ENCODE measurements at places on chromosomes 12 and 14.

DNA sequence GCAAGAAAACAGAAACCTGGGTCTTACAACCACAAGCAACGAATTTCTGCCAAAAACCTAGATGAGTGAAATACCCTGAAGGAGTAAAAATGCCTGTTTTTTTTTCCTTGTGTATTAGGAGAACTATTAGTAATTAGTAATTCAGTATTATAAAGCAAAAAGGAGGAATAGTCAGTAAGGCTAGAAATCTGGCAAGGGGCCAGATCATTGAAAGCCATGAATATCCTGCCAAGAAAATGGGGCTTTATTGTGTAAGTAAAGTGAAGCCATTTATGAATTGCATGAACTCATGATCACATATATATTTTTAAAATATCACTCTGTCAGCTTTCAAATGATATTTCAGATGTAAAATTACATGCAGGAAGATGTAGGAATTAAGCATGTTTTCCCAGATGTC is 57.9 kb downstream of the TXNDC16 start:
- no peak for DNase-seq

- DNase-seq, result no peak
These were observed 40.8 kb downstream of the SPATA7 start for GRCh38 chr14:88426271-88426670.

- DNase-seq, result no peak
These were observed 4.5 kb upstream of the HOXC4 start for GRCh38 chr12:54049108-54049507.

DNA sequence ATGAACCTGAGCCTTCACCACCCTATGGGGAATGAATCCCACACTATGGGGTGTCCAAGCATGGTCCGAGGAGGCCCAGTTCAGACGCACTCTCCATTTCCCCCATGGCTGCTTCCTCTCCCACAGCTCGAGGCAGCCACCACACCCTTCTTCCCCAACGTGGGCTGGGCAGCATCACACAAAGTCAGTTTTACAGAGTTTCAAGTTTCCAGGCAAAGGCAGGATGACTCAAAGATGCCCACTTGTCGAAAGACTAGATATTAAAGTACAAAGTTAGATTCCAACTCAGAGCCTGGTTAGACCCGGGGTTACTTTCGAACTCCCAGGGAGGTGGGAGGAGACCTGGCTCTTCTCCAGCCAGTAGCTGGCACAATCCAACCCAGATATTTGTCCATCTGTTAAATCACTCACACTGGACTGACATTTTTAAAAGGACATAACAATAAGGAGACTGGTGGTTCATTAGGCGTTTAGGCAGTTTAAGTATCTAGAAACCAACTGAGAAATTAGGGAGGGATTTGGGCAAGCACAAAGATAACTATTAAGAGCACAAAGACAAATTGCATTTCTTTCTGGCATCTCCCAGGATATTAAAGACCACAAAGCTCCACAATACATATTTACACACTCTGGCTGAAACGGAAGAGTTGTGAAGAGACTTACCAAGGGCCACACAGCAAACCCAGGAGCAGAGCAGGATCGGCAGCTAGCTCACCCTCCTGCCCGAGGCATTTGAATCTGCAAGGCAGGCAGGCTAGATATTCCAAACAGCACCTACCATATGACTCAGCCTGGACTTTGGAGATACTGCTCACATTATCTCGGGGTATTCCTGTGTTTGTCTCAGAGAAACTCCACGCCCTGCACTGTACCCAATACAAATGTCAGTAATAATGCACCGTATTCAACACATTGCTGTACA is 34.8 kb downstream of the TMCC3 start:
- no peak for DNase-seq

GRCh38 chr14:99430491-99430890 is 50.2 kb downstream of the SETD3 start:
- peak; percentile 55 for DNase-seq

GRCh38 chr12:86367137-86367536 is 110.9 kb upstream of the MGAT4C start:
- no peak for DNase-seq

GRCh38 chr12:30012816-30013450 is 229.2 kb upstream of the TMTC1 start:
- no peak for DNase-seq

- DNase-seq, result no peak
These were observed 507 bp downstream of the SPTSSA start for GRCh38 chr14:34461334-34462131.

- DNase-seq, result peak; percentile 68
These were observed 11.1 kb downstream of the BCL11B start for GRCh38 chr14:99260587-99261551.

DNA sequence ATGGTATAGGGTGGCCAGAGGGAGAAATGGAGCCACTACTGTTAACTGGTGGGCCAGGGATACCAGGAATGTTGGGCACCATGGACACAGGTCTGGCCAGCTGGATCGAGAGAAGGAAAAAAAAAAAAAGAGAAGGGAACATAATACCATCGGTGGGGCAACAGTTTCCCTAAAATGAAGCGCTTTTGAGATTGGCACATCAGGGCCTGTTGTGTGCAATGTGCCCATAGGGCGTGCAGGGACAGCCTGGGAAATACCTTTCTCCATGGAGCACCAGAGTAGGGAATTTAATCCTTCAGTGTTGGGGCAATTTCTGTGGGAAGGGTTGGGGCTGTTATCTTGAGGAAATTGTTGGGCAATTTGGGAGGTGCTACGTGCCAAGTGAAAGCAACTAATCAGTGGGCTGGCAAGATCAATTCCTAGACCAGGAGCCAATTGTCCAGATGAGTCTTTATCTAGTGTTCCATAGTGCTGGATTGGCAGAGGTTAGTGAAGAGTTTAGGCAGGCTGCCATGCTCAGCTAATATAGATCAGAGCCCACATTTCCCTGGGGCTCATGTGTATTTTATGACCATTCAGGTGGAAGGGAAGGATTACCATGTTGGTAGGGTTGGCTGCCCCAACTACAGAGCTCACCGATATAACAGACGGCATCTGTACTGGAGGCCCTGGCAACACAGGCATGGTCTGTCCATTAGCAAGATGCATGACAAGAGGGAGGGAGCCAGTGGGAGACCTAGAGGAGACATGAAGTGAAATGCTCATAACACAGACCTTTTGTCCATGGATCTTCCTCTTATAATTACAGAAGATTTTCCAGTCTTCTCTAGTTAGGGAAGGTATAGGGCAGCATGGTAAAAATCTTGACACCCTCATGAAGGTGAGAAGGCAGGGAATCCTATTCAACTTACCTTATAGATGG is 25.5 kb upstream of the NPFF start:
- DNase-seq, result no peak

DNA sequence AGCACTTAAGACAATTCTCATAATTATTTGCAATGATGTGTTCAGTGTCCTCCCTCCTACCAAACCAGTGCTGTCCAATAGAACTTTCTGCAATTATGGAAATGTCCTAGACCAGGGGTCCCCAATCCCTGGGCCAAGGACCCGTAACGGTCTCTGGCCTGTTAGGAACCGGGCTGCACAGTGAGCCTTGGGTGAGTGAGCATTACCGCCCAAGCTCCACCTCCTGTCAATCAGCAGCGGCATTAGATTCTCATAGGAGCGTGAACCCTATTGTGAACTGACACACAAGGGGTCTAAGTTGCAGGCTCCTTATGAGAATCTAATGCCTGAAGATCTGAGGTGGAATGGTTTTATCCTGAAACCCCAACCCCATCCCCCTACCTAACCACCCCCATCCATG is 3.9 kb downstream of the SVOP start:
- no peak for DNase-seq

GRCh38 chr12:116431677-116432300 is 127.4 kb upstream of the MAP1LC3B2 start:
- no peak for DNase-seq

DNA sequence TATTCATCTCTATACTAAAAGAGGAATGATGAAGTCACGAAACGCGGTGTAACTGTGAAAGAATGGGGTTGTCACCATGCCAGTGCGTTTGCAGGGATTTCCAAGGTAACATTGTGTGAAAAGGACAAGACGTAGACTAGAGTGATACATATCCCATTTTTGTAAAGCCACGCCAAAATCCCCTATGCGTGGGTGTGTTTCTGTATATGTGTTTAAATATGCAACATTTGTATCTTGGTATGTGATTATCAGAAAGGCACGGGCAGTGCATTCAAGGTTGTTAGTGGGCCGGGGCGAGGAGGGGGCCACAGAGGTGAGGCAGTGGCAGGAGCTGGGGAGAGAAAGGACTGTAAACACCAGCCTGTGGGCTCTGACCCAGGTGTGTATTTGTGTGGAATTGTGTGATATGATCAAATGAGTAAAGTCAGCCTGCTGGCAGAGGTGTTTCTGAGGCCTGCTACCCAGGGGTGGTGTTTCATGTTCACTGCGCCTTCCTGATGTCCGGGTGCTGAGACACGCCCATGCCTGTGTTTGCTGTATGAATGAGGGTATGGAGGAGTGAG is 137.8 kb downstream of the ADGRD1 start:
- DNase-seq, result no peak

- DNase-seq, result no peak
These were observed 1283.2 kb downstream of the TMEM121 start for GRCh38 chr14:106809615-106810014.

GRCh38 chr12:15244341-15244740 is 23.1 kb upstream of the RERG start:
- DNase-seq, result no peak

GRCh38 chr14:69667938-69668335 is 56.5 kb downstream of the SUSD6 start:
- no peak for DNase-seq

GRCh38 chr14:102206918-102207317 is 67.2 kb downstream of the WDR20 start:
- no peak for DNase-seq

DNA sequence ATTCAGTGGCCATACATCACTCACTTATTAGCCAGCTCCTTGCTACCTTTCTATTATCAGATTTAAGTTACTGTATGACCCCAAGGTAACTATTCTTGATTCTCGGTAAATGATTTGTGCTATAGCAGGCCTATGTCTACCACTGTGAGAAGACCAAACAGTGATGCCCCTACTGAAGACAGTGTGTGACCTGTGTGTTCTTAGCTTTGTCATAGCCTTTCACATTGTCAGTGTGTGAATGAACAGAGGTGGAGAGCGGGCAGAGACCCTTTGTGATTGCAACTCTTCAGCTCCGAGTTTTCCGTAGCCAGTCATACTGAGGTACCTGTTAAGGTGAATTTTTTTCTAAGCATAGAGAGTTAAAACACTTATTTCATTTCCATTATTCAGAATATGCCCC is 294.0 kb downstream of the LRFN5 start:
- no peak for DNase-seq

GRCh38 chr12:105449431-105449830 is 118.9 kb downstream of the C12orf75 start:
- DNase-seq, result no peak

DNA sequence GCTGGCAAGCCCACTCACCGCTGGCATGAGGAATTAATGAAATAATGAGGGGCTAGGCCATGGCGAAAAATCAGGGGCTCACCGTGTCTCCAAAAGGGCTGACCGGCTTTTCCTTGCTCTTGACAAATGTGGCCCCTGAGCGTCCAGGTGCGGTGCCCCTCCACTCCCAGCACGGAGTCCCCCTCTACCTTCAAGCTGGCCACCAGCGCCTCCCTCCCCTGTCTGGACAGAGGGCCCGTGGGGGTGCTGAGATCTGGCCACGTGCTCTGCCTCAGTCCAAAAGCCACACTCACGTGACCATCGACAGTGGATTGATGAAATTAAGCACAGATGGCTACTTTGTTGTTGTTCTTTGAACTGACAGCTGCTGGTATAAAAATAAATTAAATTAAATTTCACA is 78.8 kb upstream of the BCL11B start:
- DNase-seq, result peak; percentile 24

- DNase-seq, result no peak
These were observed 127.3 kb upstream of the SLC38A2 start for GRCh38 chr12:46499901-46500300.

GRCh38 chr12:119231774-119232173 is 53.0 kb downstream of the HSPB8 start:
- no peak for DNase-seq

DNA sequence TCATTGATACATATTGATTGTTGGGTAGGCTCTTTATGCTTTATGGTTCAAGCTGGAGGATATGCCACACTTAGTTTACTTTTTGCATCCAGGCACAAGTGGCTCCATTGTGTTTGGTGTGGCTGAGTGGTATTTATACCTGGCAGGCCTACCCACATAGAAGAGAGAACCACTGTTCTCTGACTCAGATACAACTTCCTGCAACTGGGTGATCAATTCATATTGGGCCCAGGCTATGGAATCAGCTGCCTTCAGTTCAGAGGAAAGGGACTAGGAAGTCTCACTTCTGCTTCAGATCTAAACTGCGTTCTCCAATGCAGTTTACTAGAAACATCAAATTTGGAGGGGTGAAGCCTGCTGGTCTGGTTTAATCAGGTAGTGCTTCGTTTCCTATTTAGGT is 49.8 kb upstream of the LRRK2 start:
- DNase-seq, result no peak

DNA sequence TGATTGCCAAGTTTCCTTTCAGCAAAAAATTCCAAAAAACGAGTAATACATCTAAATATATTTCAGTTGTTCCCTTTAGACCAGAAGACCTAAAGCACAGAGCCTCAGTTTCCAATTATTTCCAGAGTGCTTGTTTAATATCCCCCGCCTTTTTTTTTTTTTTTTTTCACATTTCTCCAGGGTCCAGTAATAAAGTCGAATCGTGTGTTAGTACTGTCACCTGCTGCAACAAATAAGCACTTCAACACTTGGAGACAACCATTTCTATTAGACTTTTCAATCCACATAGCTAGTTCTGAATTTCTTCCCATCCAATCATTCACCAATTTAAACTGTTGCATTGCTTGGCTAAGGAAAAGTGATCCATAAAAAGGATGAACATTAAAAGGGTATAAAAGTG is 13.6 kb downstream of the PDE6H start:
- DNase-seq, result no peak

GRCh38 chr14:73452341-73453186 is 5.8 kb downstream of the NUMB start:
- DNase-seq, result no peak

GRCh38 chr12:57722716-57723629 is 15.6 kb downstream of the AGAP2 start:
- DNase-seq, result peak; percentile 46

DNA sequence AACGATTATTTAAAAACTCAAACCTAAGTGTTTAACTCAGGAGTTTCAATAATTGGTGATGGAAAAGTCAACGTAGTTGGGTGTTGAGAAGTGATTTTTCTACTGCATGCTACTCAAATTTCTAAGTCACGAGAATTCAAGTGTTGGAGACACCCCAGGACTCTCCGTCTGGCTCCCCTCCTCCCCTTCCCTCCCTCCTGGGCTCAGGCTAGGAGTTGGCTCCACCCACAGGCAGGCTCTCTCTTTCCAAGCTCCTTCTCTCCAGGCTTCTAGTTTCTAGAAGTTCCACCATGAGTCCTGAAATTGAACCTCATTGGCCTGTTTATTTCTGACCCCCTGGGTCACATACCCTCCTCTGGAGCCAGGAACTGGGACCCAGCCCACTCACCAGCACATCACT is 73.0 kb downstream of the TMEM132D start:
- no peak for DNase-seq

DNA sequence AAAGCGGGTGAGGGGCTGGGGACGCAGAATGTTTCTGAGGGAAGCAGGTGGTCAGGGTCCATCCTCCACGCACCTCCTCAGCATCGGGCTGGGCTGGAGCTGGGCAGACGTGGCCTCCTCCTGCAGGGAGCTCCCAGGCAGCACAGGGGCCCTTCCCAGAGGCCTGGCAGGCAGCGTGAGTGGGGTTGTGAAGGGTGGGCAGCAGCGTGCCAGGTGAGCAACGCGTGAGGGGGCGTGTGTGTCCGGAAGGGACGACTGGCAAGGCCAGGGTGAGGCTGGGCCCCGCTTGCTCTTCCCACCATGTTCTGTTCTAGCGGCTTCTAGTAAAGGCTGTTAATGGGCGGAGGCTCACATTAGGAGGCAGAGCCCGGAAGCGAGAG is 17.1 kb downstream of the ANKRD9 start:
- DNase-seq, result no peak

All from D341Med (cell line).